Osteoblast (primary cell): ENCODE measurements at places on chromosomes 6 and 20. TPM values are rescaled to one million over a fixed set of nuclear protein-coding genes. Genes with fewer than 3 reads are reported as not detected.

RSPO3 gene
- 1.8 and 2.4 TPM in 2 replicates for total RNA-seq

MDFI gene
- 0.72 and 5.3 TPM in 2 replicates for total RNA-seq

BMP5 gene
- total RNA-seq = 0.36 and 0.59 TPM in 2 replicates

IL17A gene
- not detected in 2 replicates for total RNA-seq

NOTCH4 gene
- 0.59 and 1.1 TPM in 2 replicates for total RNA-seq

COL12A1 gene
- total RNA-seq = 1,393 and 1,591 TPM in 2 replicates

TOMM6 gene
- total RNA-seq = 37.4 and 54.6 TPM in 2 replicates

SLC32A1 gene
- total RNA-seq = not detected in 2 replicates

MYL9 gene
- 135 and 141 TPM in 2 replicates for total RNA-seq

DEFB124 gene
- total RNA-seq = not detected in 2 replicates

PPP1R16B gene
- not detected in 2 replicates for total RNA-seq

DUSP22 gene
- 18.1 and 25.6 TPM in 2 replicates for total RNA-seq

GSTA1 gene
- total RNA-seq = not detected in 2 replicates

CYP39A1 gene
- 4.1 and 4.3 TPM in 2 replicates for total RNA-seq

SPAG4 gene
- 3.2 and 4.0 TPM in 2 replicates for total RNA-seq

HLA-DOA gene
- total RNA-seq = under 0.01 and 2.4 TPM in 2 replicates

B3GAT2 gene
- under 0.01 TPM in 2 replicates for total RNA-seq

PNPLA1 gene
- under 0.01 TPM in 1 of 2 replicates, not detected in the other for total RNA-seq

TMEM244 gene
- total RNA-seq = not detected in 2 replicates

TPBG gene
- total RNA-seq = 47.8 and 48.6 TPM in 2 replicates

PPIL6 gene
- total RNA-seq = 5.3 and 5.8 TPM in 2 replicates

ZNF334 gene
- total RNA-seq = 5.0 and 5.8 TPM in 2 replicates

LY6G6C gene
- total RNA-seq = not detected in 2 replicates
